ENCODE measurements at places on chromosomes 1 and 21. TPM values are rescaled to one million over a fixed set of nuclear protein-coding genes. Genes with fewer than 3 reads are reported as not detected.

The DMRTA2 gene
- total RNA-seq, result not detected

The DYNLT5 gene
- not detected for total RNA-seq

The MINDY1 gene
- total RNA-seq, result 11.5 TPM

The PTPRC gene
- total RNA-seq, result 438 TPM

DNA sequence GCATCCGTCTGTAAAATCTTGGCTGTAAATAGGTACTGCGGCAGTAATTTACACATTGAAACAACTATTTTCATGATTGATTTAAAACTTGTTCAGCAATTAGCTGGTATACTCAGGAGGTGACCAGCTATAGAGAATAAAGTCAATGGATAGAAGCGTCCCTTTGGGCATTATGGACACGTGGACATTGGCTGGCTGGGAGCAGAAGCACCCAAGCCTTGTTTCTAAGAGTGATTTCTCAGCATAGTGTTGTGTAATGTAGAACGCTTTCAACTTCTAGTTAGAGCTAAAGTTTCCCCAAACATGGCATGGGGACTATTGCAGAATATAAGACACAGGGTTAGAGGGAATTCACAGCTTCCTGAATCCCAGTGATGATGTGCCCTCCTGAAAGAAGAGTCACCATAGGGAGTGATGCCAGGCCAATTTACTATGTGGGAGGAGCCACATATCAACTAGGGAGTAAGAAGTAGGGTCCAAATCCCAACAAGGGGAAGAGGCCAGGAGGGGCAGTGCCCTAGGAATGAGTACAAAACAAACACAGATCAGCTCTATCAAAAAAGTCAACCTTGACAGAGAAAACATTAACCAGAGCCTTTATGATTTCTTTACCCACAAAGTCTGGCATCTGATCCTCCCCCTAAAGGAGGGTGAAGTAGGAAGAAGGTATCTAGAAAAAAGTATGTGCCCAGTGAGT lies 92.7 kb downstream of the SUSD4 start:
- no peak for DNase-seq

DNA sequence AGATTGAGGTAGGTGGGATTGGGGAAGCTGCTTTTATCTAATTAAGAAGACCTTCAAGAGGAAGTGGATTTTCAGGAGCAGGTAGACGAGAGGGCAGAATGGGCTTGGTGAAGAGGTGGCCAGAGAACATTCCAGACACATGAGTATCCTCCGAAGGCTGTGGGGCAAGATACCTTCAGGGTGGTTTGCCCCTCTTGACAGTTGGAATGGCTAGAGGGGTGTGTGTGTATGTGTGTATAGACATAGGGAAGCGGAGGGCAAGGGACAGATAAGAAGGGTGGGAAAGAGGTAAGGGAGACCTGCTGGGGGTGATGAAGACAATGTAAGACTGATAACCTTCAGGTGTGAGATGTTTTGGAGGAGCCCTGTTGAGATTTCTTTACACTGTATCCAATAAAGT lies 46.8 kb upstream of the TSPAN2 start:
- DNase-seq, result no peak

- DNase-seq, result no peak
Observed at GRCh38 chr1:51649593-51650091, 32.8 kb downstream of the OSBPL9 start.

GRCh38 chr1:200359610-200360163 lies 50.1 kb downstream of the ZNF281 start:
- DNase-seq, result no peak

DNA sequence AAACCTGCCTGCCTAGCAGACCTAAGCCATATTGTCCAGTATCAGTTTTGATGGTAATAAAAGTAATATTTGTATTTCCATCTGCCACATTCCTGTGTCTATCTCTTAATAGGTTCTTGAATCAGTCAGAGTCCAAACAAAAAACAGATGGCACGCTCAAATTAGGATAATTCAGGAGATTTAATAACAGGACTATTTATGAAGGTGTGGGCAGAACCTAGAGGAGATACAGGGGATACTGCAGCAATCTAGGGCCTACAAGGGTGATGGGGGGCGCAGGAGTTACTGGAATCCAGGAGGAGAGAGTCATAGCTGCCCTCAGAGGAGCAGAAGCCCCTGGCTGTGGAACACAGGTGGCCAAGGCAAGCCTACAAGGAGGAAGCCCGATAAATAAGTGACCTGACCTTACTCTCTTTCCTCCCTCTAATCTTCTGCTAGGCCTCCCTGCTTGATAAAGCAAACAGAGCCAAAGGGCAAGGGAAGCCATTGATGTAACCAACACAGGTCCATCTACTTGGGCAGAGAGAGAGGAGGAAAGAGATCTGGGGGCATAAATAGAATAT lies 11.9 kb upstream of the HYI start:
- DNase-seq, result no peak
